ENCODE measurements at places on chromosomes 6 and 20.

- no peak for ATAC-seq
Observed at GRCh38 chr20:1215386-1216170, 10.3 kb upstream of the RAD21L1 start.

DNA sequence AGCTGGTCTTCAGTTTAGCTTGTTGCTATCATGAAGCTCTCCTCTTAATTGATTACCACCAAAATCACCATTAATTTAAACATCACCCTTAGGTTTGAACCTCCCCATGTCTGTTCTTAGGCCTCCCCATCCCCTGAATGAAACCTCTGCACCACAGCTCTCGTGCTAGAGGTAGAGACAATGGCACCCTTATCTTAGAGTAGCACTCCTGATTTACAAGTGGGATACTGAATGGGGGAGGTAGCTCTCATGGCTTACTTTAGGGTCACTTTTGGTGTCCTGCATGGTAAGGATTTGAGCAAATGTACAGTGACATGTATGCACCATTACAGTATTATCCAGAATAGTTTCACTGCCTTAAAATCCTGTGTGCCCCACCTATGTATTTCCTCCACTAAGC is 115.6 kb upstream of the ADTRP start:
- no peak for ATAC-seq

GRCh38 chr6:41039060-41039998 is at the start of gene UNC5CL:
TSS of gene UNC5CL (minus strand) at chr6:41039221. CDS start at chr6:41035074, 4,147 bp downstream.
- no peak for ATAC-seq

DNA sequence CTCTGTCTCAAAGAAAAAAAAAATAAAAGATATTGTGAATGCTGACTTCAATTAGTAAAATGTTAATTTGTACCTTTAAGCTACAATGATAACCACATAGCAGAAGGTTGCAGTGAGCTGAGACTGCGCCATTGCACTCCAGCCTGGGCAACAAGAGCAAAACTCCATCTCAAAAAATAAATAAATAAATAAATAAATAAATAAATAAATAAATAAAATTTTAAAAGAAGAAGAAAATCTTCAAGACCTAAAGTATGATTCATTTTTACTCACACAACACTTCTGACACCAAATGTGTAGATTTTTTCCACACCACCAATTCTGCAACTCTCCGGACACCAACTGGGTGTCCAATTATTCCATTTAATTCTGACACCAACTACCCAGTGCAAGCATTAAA is 28.8 kb upstream of the MBOAT1 start:
- no peak for ATAC-seq

DNA sequence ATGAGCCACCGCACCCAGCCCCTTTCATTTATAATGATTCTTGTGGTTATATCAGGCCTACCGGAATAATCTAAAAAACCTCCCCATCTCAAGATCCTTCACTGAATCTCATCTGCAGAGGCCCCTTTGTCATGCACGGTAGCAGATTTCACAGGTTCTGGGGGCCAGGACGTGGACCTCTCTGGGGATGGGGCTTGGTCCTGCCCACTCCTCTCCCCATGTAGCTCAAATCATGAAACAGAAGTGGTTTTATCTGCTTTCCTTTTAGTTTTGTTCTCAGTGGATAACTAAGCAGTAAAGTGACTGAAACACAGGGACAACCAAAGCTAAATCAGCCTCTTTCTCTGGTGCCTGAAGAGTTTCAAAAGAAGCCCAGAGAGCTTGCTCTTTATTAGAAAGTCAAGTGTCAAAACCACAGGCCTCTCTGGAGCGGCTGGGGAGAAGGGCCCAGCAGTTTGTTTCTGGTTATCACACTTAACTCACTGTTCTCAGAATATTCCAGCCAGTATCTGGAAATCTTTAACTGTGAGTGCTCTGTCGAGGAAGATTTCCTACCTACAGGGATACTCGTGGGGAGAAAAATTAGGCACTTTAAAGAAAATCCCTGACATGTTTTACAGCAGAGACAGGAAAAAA is 60.6 kb upstream of the FAM184A start:
- no peak for ATAC-seq

DNA sequence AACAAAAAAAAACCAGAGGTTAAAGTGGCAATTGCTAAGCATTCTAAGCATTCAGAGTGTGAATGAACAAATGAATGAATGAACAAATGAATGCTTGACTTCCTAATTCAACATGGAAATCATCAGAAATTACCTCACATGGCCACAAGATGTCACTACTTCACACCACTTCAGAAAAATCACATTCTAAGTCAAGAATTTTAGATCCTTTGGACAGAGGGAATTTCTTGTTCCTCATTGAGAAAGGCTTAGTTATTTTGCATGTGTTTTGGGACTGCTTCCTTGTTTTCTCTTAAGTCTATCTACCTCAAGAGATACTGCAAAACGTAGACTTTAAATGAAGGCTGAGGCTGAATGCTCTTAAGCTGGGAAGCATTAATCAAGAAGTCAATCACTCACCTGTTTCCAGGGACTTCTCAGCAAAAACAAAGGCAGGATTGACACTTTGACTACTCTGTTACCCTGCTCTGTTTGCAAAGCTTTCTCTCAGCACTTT is 120.2 kb downstream of the MBOAT1 start:
- ATAC-seq, result no peak

GRCh38 chr6:108610270-108610839 is 49.6 kb downstream of the FOXO3 start:
- no peak for ATAC-seq

DNA sequence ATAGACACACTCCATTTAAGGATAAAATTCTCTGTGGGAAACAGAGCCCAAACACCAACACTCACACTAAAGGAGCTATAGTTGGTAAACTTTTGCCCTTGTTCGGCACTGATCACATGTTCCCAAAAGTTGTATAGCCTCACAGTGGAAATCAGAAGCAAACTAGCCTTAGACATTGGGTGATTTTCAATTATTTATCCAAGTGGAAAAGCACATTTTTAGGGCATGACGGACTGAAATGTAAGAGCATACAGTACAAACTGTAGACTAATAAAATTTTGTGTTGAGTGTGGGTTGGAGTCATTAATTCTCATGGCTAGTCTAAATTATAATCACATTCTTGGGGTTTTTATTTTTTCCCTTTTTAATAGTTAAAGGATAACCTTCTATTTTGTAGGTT is 202.4 kb downstream of the MOXD1 start:
- ATAC-seq, result no peak

DNA sequence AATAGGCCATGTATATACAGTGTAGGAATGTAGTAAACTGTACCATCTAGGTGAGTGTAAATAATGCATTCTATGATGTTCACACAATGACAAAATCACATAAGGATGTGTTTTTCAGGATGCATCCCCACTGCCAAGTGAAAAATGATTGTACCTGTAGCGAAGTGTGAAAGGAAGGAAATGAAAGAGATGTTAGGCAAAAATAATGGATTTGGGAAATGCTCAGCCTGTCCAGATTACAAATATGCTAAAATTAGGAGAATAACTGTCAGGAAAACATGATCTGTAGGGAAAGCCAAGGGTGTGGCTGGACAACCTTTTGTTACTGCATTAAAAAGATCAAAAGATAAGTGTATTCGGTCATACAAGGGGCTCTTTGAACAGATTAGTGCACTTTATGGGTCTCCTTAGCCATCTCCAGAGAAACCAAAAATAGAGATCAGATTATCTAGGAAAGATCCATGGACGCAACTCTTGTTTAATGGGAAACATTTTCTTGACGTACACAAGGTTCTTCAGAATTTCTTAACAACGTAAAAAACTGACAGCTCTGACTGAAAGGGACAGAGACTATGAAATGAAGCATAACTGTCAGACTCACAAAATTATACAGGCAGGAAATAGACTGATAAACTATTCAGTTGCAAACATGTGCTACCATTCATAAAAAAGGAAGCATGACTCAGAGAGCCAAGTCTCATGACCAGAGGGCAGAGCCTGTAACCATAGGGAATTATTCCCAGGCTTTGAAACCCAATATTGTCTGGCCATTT is 253.6 kb upstream of the RAB32 start:
- peak; percentile 83 for ATAC-seq

DNA sequence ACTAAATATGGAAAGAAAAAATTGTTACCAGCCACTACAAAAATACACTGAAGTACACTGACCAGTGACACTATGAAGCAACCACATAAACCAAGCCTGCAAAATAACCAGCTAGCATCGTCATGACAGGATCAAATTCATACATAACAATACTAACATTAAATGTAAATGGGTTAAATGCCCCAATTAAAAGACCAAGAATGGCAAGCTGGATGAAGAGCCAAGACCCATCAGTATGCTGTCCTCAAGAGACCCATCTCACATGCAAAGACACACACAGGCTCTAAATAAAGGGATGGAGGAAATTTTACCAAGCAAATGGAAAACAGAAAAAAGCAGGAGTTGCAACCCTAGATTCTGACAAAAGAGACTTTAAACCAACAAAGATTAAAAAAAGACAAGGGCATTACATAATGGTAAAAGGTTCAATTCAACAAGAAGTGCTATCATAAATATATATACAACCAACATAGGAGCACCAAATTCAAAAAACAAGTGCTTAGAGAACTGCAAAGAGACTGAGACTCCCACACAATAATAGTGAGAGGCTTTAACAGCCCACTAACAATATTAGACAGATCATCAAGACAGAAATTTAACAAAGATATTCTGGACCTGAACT is 104.8 kb downstream of the HACE1 start:
- no peak for ATAC-seq

GRCh38 chr20:3248993-3249347 is 10.0 kb upstream of the SLC4A11 start:
- ATAC-seq, result peak; percentile 12

GRCh38 chr6:4588581-4588980 is 187.6 kb upstream of the CDYL start:
- no peak for ATAC-seq

- ATAC-seq, result no peak
Observed at GRCh38 chr6:127998985-127999384, 98.1 kb upstream of the THEMIS start.

DNA sequence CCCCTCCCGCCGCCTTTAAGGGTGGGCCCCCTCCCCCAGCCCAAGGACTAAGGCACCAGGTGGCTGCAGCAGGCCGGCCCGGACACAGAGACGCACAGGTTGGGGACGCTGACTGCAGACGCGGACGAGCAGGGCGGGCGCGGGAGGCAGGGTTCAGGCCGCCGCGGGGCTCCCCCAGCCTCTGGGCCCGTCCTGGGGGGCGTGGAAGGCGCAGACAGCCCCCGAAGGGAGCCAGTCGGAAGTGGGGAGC is 9.3 kb downstream of the DUSP15 start:
- ATAC-seq, result peak; percentile 73

- peak; percentile 40 for ATAC-seq
Observed at GRCh38 chr6:161094955-161095354, 103.4 kb downstream of the MAP3K4 start.

DNA sequence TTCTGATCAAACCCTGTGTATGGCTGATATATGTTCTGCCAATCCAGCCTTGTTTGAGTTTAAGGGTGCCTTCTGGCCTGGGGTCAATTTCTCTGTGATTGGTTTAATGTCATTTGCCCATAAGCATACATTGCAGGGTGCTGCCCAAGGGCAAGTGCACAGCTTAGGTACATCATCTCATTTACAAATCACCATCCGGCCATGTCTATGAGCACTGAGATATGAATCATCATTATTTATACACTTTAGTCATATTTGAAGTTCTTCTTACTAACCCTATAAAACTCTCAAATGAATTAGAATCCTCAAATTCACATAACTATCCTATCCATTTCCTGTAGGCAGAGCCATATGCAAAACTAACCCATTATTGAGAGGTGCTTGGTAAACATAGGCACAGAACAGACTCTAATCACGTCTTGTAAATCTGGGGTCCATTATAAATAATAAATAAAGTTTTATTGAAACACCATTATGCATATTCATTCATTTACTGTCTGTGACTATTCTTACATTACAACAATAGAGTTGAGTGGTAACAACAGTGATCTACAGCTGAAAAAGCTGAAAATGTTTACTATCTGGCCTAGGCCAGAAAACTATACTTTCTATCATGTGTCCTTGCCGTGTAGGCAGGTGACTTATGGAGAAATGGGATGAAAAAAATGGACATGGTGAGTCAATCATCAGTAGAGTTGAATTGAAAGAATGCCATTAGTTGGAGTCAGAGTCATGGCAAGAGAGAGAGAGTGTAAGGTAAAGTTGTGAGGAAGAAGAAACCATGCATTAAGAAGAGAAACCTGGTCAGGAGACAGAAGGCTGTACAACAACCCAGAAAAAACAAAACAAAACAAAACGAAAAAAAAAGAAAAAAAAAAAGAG is 25.0 kb downstream of the KCNQ5 start:
- ATAC-seq, result no peak

GRCh38 chr20:15703171-15703911 is 869.9 kb downstream of the KIF16B start:
- ATAC-seq, result peak; percentile 34

DNA sequence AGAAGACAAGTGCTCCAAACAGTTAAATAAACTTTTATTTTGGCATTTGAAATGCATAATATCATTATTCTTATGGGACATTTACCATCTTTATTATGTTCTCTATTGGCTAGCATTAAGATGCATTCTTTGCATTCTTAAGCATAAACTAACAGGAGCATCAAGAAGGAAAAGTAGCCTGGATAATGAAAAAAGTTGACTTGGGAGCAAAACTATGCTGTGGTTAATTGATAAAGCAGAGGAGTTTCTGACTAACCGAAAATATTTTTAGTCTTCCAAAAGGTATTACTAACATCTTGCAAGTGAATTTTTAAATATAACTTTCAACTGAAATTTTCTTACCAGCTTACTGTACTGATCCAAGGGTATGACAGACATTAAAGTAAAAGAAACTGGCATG is 140.3 kb downstream of the FLRT3 start:
- no peak for ATAC-seq

DNA sequence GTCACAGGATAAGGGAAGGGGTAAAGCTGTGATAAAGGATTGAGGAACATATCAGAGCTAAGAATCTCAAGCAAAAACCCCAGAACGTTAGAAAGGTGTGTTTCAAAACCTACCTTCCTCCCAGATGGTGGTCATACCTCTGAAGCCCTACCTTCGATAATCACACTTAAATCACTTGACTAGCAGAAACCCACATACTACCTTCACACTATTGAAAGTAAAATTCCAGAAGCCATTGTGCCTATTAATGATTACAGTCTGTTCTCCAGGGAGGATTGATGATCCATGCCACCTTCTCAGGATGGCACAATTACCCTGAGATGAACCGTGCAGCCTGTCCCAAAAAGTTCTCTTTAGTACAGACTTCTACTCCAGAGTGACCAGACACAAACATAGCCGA is 72.3 kb upstream of the SOX4 start:
- no peak for ATAC-seq

- ATAC-seq, result no peak
Observed at GRCh38 chr20:4730780-4731179, 9.1 kb downstream of the PRND start.
